ENCODE measurements at places on chromosomes 3 and 15.

GRCh38 chr3:49683162-49683561 is 6.1 kb downstream of the MST1 start:
- DNase-seq = no peak

DNA sequence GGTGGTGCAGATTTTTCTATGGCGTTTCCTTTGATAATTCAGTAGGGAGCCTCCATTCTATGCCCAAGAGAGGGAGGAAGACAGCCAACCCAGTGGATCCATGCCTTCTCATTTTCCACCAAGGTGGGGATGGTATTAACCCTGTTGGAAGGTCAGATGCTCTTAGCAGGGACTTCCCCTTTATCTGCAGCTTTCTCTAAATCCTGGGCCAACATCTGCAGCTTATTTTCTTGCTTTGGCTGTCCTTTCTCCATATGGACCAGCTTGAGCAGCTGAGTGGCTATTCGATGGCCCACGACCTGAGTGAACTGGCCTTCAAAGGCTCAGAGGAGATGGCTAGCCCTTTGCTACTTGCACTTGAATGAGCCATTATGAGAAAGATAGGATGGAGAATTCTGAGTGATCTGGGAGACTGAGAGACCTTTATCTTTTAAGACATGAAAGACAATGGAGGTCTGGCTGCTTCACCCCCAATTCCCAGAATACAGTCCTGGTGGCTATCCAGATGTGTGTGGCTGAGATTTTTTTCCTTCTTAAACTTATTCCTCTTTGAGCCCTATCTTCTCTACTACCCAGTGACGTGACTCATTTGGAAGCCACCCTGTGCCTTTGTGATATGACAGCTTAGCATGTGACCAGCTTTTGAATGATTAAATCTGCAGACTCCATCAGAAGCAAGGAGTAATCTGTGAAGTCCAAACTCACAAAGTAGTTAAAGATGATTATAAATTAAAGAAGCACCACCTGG is 39.6 kb upstream of the TRAK1 start:
- DNase-seq = no peak

DNA sequence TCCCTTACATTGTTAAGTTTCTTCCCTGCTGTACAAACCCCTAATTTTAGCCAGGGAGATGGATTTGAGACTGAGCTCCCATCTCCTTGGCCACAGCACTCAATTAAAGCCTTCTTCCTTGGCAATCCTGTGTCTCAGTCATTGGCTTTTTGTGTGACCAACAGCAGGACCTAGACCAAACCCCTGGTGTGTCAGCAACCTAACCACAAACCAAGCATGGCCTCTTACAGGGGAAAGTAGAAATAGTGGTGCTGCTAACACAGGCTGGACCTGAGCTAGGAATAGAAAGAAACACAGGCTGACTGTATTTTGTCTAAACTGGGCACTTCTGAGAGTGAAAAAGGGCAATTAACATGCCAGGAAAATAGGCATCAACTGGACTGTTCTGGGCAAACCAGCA is 37.9 kb downstream of the PPCDC start:
- DNase-seq = no peak

DNA sequence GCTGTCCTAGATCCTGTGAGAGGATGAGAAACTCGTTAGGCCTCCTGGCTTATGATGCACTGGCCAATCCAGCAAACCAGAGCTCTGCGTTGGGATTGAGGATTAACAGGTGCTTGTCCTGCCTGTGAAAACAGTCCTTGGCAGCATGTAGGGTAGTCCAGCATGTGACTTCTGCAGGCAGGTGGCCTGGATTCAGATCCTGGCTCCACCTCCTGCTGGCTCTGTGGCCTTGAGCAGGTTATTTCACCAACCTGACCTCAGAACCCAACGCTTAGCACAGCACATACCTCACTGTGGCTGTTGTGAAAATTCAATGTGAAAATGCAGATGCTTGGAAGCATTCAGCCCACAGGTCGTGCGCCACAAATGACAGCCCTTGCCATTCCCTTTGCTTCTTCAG is 33.6 kb downstream of the PLA2G4D start:
- no peak for DNase-seq

- DNase-seq = no peak
Observed at GRCh38 chr3:14323401-14324223, 78.8 kb upstream of the SLC6A6 start.

GRCh38 chr15:66053991-66054390 is 184.7 kb downstream of the RAB11A start:
- no peak for DNase-seq

GRCh38 chr15:94655249-94655880 is 424.0 kb downstream of the MCTP2 start:
- DNase-seq = no peak

GRCh38 chr3:64561868-64562267 is 125.9 kb downstream of the ADAMTS9 start:
- DNase-seq = no peak

DNA sequence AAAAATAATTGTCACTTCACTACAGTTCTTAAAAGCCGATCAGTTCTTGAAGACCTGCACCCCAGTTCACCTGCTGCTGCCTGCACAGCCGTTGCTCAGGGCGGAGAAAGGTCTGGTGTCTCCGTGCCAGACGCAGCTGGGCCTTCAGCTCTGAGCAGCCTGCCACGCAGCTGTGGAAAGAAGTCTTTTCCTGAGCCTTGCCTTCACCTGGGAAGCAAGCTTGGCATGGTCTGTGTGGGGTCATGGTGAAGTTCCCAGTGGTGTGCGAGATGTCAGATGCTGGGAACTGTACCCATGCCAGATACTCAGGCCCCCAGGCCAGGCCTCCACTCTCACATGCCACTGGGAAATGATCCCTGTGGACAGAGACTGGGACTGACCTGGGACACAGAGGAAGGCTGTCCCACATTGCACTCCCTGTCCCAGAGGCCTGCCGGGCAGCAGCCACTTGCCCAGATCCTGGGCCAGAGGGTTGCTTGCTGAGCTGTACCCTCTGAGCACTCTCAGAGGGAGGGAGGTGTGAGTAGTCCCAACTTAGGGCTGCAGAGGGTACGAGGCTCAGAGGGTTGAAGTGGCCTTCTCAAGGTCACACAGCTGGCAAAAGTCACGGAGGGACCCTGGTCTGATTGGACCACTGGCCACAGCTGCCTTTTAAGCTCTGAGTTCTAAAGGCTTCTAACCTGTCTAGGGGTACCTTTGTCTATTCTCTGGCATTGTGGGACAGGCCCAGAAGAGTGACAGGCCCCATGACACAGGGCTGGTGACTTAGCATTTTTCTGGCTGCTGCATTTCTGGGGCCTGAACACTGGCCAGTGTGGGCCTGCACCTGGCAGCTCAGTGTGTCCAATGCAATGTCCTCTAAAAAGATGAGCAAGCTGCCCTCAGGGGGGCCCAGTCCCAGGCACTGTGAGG is 55.4 kb downstream of the KLF13 start:
- DNase-seq = no peak

- DNase-seq = no peak
Observed at GRCh38 chr15:85690561-85691231, 104.0 kb downstream of the KLHL25 start.

- DNase-seq = no peak
Observed at GRCh38 chr3:72238010-72238691, 453.2 kb upstream of the PROK2 start.

GRCh38 chr3:85288257-85288656 is 329.5 kb downstream of the CADM2 start:
- no peak for DNase-seq

GRCh38 chr15:36932070-36932469 is 168.3 kb downstream of the MEIS2 start:
- no peak for DNase-seq

Data from effector memory CD8-positive, alpha-beta T cell (primary cell).